ENCODE measurements at places on chromosomes 4 and X.
A peak's percentile ranks its signal among the peaks of the same experiment; 100 is the strongest.

DNA sequence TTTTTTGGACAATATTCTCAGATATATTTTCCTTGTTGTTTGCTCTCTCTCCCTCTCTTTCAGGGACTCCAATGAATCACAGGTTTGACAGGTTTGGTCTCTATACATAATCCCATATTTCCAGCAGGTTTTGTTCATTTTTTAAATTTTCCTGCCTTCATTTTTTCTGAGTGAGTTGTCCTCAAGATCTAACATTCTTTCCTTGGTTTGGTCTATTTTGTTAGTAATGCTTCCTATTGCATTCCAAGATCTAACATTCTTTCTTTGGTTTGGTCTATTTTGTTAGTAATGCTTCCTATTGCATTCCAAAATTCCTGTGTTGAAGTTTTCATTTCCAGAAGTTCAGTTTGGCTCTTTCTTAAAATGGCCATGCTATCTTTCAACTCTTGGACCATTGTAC lies 45.3 kb upstream of the ZMAT1 start:
- no peak for DNase-seq

DNA sequence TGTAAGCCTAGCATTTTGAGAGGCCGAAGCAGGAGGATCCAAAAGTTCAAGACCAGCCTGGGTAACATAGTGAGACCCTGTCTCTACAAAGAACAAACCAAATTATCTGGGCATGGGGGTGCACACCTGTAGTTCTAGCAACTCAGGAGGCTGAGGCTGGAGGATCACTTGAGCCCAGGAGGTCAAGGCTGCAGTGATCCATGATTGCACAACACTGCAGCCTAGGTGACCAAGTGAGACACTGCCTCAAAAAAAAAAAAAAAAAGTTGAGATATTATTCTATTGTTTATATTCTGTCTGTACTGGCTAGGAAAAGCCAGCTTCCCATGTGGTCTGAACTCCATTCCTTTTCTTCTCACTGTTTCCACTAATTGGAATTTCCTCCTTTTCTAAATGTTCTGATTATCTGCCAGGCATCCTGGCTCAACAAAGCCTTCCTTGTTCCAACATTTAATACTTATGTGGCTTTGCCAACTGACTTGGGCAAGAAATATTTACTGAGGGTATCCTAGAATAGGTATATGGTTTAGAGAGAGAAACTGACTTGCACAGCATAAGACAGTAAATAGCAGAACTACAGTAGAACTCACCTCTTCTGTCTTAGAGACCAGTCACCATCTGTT lies 175.2 kb upstream of the ADAMTS3 start:
- no peak for DNase-seq

DNA sequence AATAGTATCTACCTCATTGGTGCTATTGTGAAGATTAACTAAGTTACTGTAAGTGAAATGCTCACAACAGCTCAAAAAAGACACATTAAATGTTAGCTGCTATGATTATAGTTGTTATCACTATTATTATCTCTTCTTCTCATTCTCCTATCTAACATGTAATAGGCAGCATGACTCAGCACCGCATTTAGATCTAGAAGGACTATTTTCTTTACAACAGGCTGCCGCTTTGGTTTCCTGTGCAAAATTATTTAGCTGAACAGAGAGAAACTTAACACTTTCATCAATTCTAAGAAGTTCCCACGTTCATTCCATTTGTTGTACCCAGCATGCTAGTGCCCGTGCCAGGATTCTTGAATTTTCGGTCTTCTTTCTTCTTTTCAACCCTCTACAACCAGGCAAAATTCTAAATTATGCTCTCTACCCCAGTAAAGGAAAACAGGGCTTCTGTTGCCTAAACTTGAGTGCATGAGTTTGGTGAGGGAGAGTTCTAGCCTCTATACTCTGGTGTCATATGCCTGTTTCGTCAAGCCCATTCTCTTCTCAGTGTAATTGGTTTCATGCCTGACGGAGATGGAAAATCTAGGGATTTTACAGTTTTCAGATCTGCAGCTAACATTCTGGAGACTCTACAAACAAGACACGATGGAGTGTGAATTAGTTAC lies 378.9 kb downstream of the PPP1R2C start:
- DNase-seq = no peak

- no peak for DNase-seq
Measured at GRCh38 chrX:110588164-110588563, 207.5 kb downstream of the CHRDL1 start.

DNA sequence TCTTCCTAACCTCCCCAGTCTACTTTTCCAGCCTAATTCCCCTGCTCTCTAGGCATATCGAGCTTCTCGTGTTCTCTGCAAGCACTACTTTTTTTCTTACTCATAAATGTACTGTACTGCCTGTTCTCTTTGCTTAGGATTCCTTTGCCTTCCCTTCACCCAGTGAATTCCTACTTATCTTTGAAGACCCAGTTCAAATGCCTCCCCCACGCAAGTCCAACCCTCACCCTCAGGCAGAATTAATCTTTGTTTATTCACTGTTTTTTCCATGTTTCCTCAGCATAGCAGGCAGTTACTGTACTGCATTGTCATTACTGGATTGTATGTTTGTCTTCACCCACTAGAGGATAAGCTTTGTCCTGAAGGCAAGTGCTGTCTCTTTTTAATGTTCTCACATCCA lies 287.7 kb downstream of the BMPR1B start:
- DNase-seq = no peak

DNA sequence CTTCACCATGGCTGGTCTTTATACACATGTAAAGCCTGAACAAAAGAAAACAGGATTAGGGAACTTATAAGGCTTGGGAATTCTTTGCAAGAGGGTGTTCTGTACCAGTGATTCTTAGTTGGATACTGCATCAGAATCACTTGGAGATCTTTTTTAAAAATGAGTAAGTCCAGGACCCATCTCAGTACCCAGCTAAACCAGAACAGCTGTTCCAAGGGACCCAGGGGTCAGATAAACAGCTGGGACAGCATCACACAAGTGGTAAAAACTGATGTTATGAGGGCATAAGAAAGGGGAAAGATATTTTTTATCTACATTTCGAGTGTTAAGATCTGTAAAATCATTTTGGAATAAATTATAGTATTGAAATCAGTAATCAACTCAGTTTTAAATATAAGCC lies 16.1 kb downstream of the PGRMC2 start:
- no peak for DNase-seq

- DNase-seq = no peak
Measured at GRCh38 chr4:169941141-169941540, 85.1 kb downstream of the MFAP3L start.

DNA sequence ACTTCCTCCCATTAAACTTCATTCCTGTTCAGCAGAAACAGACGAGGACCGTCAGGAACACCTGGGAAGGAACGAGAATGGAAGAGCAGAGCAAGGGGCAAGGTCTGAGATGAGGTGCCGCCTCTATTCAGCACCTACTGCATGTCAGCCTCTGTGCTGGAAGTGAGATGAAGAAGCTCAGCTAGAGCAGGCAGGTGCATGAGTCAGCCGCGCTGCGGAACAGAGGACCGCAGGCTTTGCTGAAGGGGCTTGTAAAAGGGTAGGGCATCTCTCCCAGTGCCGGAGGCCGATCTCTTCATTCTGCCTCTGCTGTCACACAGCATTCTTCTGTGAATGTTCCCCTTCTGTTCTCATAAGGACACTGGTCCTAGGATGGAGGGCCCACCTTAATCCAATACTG lies 6.1 kb upstream of the ABLIM2 start:
- no peak for DNase-seq

DNA sequence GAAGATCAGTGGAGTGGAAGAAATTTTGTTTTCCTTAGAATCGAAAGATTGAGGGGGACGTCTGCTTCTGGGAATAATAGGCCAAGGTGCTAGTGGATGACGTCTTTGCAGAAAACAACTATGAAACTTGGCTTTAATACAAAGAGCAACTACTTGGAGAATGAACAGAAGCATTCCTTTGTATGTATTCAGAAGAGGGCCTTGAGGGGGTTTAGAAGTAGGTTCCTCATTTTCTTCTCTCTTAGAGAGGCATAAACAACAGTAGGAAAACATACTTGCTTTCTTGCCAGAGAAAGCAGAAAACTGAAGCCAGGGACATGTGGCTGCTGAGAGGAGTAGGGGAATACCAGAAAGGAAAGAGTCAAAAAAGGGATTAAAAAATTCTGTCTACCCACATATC lies 167.8 kb downstream of the ZNF330 start:
- no peak for DNase-seq

GRCh38 chr4:173991316-173991715 lies 292.2 kb downstream of the FBXO8 start:
- no peak for DNase-seq

GRCh38 chr4:2009651-2010233 lies 968 bp upstream of the NELFA start:
- DNase-seq = peak; percentile 17

- DNase-seq = no peak
Measured at GRCh38 chr4:10078481-10079233, 37.9 kb downstream of the WDR1 start.

DNA sequence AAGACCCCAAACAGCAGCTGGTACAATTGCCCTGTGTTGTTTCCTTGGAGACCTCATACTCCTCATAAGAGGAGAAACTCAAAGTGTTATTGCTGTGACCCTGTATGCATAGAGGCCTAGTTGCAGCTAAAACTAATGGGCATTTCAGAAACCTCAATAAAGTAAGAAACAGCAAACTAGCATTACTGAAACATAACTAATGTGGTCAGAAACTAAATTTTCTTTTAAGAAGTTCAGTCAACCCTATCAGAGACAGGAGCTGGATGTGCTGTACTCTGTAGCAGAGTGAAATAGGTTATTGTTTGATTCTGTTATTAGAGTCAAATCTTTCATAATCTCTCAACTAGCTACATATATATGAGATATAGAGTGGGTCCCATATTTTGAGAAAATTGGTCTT lies 257.5 kb upstream of the IRS4 start:
- no peak for DNase-seq

GRCh38 chr4:39312816-39313215 lies 53.3 kb downstream of the RFC1 start:
- DNase-seq = no peak

DNA sequence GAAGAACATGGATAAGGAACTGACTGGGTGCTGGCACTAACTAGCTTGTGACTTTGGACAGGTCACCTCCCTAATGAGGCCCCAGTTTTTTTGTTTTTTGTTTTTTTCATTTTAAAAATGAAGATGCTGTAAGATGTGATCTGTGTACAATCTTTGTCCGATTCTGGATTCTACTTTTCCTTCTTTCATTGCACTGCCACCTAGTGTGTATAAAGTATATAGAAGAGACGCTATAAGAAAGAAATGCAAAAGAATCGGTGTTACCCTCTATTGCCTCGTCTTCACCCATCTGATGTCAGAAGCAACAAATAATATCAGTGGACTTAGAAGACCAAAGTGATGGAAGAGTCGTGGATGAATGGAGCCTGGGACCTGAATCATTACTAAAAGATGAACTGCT lies 58.6 kb upstream of the P2RY10 start:
- DNase-seq = no peak

- DNase-seq = no peak
Measured at GRCh38 chr4:28062562-28062961, 1201.9 kb downstream of the STIM2 start.

DNA sequence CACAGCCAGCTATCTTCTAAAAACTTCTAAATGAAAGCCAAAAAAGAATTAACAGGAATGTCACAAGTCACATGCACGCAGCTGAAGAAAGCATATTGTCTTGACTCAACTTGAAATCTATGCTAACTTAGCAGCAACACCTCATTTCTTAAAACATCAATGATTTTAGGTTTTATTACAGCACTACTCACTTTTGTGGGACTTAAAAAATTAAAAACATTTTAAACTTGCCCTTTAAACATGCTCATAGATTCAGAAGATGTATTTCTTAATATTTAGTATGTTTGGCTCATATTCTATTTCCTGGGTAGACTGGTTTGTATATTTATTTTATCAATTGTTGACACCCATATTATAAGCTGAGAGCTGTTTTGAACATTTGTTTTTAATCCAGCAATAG lies 279.4 kb downstream of the NKX6-1 start:
- DNase-seq = no peak

- no peak for DNase-seq
Measured at GRCh38 chrX:54865208-54865607, 55.4 kb upstream of the TRO start.

DNA sequence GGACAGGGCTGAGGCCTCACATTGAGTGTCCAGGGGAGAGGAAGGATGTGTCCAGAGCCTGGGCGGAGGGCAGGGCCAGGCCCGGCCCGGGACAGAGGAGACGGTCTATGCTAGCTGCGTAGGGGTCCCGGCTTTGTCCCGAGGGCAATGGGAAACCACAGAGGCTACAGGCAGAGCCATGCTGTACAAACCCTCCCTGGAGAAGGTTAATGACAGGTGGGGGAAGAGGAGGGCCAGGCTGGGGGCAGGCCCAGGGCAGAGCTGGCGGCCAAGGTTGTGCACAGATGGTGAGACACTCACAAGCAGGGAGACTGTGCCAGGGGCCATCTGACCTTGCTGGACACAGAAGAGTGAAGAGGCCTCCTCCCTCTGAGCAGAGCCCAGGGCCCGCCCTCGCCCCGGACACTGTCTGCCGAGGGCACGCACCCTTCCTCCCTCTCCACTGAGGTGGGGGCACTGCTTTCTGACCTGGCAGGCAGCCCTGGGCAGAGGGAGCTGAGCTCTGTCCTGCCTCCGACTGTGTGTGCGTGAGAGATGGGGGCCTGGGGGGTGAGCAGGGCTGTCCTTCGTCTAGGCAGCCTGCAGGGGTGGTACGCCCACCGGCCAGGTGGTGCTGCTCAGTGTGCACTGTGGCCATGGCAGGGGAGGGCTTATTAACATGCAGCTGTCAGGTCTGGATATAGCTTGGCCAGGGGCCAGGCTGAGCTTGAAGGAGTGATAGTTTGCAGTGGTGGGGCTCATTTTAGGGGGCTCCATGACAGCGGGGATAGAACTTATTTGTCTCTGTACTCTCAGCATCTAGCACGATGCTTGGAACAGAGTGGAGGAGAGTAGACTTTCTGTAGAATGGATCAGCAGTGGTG lies 75.7 kb upstream of the LRPAP1 start:
- DNase-seq = no peak

GRCh38 chrX:103831803-103832544 lies at the start of gene RAB9B:
Gene RAB9B, minus strand, starts transcription at chrX:103832257. Its CDS starts 6,473 bp downstream, at chrX:103825784.
- no peak for DNase-seq

GRCh38 chrX:9573282-9574106 lies 108.6 kb downstream of the TBL1X start:
- DNase-seq = no peak

DNA sequence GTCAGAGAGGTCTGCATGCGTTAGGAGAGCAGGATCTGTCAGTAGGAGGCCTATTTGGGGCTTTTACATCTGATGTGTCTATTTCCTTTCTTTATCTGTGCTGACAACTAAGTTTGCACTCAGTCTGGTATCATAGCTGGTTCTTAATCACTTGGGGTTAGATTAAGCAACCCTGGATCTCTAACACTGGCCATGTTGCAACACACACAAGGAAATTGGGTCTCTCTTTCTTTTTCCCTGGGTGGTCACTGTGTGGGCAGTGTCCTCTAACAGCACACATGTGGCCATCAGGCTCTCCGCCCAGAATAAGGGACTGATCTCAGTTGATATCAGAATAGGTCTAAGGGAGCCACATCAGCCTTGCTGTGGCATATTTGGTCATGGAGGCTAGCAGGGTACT lies 38.9 kb downstream of the IGFBP7 start:
- DNase-seq = no peak

GRCh38 chr4:89296399-89296798 lies 11.2 kb downstream of the GPRIN3 start:
- no peak for DNase-seq

- DNase-seq = no peak
Measured at GRCh38 chr4:77177199-77177598, 20.2 kb downstream of the CCNG2 start.

Data from stimulated activated CD4-positive, alpha-beta T cell treated with anti-CD3 and anti-CD28 coated beads, Interleukin-15, amount 100 ng/mL, for 1 hour (primary cell).